ENCODE measurements at places on chromosomes 12 and 14.

DNA sequence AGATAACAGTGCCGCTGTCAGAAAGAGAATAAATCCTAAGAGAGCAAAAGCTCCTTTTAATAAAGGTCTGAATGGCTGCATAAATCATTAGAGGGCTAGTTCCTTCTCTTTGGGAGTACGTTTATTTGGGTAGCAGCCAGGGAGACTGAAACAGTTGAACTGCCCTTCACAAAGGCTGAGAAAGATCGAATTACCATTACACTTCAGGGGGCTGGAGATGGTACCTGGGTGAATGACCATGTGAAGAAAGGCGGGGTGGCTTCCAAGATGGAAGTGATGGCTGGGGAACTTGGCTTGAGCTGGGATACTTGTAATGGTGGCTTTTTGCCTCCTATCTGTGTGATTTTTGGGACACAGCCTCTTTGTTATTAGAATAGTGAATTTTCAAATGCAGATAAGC, 1.7 kb upstream of the FGD4 start:
- no peak for DNase-seq

- no peak for DNase-seq
Observed at GRCh38 chr12:84760091-84760865, 152.3 kb downstream of the SLC6A15 start.

DNA sequence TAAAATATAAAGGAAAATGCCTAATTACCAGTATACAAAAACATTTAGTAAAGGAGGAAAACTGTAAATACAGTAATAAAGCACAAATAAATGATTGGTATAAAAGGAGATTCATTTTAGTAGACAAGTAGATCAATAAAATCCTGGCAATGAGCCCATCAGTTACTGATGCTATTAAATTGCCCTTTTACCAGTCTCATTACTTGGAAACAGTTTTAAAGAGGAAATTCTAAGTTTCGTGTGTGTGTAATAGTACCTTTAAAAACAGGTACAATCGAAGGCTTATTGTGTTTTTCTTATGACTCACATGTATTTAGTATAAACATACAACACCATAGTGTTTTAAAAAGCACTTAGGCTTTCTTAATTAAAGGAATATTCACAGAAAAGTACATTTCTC, 46.4 kb upstream of the SYT10 start:
- no peak for DNase-seq

GRCh38 chr14:94180655-94181271, 6.6 kb downstream of the PPP4R4 start:
- no peak for DNase-seq

DNA sequence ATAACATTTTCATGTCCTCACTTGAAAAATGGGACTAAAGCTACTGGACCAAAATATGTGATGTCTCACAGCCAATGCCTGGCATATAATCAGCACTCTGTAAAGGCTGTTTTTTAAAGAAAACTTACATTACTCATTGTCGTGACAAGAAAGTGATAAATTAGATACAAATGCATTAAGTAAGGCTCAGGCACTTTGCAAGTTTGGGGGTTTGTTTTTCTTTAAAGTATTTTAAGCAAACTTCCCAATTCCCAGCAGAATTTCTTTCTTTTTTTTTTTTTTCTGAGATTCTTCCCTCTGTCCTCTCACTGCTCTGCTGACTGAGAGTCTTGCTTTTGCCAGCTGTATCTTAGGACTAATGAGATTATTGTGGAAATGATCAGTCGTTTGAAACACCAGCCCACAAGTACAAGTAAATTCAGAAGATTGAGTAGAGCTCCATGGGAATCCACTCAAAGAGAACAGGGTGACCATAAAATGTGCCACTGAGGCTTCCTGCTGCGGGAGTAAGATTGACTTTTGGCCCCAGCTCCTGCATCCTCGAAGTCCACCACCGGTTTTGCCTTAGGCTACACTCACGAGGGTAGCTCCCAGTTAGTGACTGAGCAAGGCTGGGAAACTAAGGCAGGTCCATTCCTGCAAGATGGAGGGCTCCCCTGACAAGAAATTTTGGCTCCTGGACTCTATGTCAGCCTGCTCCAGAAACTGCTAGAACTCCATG, 82.8 kb downstream of the TMTC1 start:
- DNase-seq, result no peak

- DNase-seq, result no peak
Observed at GRCh38 chr12:85927166-85927565, 53.1 kb downstream of the NTS start.

GRCh38 chr12:47082796-47083621, 3.2 kb upstream of the AMIGO2 start:
- DNase-seq, result no peak

- no peak for DNase-seq
Observed at GRCh38 chr12:1834186-1834925, 14.0 kb downstream of the LRTM2 start.

DNA sequence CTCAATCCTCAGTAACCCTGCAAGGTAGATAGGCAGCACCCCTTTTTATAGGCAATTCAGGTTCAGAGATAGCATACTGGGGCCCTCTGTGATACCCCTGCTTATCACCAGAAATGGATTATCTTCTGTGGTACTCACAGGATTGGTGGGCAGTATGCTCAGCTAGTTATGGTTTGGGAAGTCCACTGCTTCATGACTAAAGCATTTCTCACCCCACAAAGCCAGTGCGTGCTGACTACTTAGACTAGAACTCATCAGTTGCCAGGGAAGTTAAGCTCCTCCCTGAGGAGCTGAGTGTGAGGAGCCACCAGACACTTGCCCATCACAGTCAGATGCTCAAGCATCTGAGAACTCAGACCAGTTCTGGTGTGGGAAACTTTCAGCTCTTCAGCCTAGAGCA, 76.3 kb downstream of the SCAF11 start:
- no peak for DNase-seq

- no peak for DNase-seq
Observed at GRCh38 chr12:7369274-7369729, 65.4 kb downstream of the ACSM4 start.

GRCh38 chr12:77031745-77032144, 33.6 kb downstream of the E2F7 start:
- no peak for DNase-seq

DNA sequence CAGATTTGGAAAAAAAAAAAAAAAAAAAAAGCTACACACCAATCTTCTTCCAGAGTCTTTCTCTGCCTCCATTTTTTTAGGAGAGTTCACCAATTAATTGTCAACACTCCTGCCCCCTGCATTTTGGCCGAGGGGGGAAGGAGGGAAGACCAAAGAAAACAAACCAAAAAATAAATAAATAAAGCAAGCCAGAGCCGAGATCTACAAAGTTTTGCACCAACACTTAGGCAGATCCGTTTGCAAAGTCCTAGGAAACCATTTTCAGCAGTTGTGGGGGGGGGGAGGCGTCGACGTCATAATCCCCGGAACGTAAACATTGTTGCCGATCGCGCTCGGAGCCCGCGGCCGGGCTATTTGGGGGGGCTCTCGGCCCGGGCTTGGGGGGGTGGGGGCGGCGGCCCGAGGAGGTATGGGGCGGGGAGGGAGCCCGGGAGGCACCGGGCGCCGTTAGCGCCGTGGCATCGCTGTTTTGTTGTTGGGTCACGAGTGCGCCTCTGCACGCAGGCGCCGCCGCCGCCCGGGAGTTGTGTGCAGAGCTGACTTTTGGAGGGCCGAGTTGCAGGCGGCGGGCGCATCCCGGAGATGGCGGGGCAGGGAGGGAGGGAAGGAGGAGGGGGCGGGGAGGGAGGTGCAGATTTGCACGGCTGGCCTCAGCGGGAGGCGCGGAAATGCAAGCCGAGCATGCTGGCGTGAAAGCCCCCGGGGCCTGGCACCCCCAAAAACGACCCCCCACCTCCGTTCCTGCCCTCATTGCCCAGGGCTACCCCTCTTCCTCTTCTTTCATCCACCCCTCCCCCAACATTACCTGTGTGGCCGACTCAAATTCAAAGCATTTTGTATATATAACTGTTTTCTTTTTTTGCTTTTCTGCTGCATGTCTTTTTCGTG, 598 bp downstream of the KDM2B start:
- peak; percentile 69 for DNase-seq

DNA sequence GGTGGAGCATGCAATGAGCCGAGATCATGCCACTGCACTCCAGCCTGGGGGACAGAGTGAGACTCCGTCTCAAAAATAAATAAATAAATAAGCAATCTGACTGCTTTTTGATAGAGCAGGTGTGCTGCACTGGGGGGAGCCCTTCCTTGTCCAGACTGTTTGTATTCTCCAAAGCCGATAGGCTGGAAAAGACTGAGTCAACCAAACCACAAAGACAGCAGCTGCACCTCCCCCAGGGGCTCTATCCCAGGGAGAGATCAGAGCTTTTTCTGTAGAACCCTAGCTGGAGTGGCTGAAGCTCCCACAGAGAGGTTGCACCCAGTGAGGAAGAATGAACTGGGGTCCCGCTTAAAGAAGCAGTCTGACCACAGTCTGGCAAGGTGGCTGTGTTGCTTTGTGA, 45.8 kb upstream of the LALBA start:
- DNase-seq, result no peak

- peak; percentile 33 for DNase-seq
Observed at GRCh38 chr14:77026930-77027537, 1.5 kb downstream of the IRF2BPL start.

GRCh38 chr12:79006306-79006705, 141.7 kb downstream of the SYT1 start:
- no peak for DNase-seq

DNA sequence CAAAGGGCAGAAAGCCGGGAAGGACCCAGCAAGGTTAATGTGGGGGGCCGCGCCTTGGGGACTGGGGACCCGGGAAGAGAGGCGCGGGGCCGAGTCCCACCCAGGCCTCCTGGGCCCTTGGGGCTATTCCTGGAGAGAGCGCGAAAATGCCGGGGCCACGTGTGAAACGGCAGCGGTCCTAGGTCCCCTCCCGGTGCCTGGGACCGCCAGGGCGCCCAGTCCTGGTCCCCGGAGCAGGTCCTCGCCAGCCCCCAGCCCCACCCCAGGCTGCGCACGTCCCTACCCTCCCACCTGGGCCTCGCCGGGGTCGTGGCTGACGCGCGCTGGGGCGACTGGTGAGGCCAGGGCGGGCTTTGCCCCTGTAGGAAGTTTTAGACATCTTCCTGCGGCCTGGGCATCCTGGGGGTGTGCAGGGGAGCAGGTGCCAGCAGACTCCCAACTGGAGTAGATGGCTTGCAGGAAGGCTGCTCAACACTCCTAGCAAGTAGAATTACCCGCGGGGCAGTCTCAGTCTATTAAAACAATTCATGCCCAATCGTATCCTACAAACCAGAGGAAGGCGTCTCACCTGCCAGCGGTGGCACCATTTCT, 708 bp downstream of the FAR2 start:
- no peak for DNase-seq

DNA sequence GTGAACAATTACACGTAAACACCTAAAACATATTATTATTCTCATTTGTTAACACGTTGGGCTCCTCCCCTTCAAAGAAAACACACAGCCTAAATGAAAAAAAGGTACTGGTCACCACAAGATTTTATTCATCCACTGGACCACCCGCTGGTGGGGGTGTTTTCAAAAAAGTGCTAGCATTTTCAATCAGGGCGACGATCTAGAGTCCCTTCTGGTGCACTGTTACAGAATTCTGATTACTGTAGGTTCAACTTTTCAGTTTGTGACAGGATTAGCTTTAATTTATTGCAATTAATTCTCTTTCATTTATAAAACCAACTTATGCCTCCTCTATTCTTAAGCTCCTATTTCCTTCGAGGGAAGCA, 443 bp downstream of the MAGOHB start:
- no peak for DNase-seq

DNA sequence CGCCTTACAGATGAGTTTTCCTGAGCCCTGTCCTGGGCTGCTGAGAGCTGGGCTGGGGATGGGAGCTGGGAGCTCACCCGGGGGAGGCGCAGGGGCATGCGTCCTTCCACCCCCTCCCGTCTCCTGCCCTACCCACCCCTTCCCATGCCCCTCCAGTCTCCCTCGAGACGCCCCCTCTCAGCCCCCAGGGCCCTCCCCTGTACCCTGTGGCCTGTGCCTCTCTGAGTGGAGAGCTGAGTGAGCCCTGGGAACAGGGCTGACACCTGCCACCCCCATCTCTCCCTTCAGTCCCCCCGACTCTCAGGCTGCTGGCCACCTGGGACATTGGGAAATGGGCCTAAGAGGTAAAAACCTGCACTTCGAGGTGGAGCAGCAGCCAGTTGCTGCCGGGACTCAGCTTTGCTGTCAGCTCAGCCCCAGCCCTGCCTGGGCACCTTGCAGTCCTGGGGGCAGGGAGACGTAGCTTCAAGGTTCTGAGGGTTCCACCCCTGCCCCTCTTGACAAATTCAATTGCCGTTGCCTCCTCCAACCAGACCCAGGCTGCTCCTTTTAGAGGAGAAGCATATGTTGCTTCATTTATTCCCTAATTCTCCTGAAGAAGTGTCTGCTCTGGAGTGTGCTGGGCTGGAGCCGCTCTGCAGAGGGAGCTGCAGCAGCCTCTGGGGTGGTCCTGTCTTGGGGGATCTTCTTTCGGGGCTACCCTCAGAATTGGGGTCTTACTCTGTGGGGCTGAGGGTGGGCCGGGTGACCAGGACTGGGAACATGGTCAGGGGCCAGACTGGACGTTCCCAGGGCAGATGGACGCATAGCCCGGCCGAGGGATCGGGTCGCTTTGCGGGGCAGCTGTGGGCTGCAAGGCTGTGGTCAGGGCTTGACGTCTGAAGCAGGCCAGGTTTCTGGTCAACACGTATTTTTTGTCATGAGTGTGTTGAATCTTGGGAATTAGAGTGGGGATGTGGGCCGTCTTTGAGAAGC, 141.4 kb downstream of the ADGRD1 start:
- DNase-seq, result no peak

DNA sequence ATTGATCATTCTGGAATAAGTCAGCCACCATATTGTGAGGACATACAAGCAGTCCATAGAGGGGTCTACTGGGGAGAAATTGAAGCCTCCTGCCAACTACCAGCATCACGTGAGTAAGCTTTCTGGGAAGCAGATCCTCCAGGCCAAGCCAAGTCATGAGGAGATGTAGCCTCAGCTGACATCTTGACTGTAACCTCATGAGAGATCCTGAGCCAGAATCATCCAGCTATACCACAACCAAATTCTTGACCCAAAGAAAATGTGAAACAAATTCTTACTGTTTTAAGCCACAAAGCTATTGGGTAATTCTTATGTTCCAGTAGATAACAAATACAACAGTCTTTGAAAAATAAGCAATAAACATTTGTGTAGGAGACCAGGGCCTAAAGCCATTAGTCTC, 479.4 kb upstream of the DCN start:
- no peak for DNase-seq

All from activated T-helper 1 cell treated with anti-CD3 and anti-CD28 coated beads, Interleukin-2, amount 50 U/mL, for 16 hours (primary cell).